ENCODE measurements at places on chromosomes 3 and 15.
A peak's percentile ranks its signal among the peaks of the same experiment; 100 is the strongest.

DNA sequence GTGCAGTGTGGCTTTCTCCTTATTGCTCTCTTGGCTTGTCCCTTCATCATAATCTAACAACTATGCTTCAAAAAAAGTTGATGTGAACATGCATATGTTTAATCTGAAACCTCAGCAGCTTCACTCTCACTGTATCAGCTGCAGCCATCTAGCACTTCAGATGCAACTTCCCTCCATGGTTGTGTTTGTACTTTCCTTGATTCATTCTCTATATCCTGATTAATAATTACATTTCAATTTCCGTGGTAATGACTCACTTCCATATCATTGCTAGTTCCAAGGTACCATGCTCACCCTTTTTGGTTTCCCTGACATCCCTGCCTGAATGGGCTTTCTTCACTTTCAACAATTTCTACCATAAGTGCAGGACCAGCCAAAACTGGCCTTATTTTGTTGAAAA, 51.2 kb downstream of the MDFIC2 start:
- no peak overlapping the region for H3K27ac ChIP-seq
- no peaks in the 10 kb centered on the region for H3K36me3 ChIP-seq
- no peaks in the 10 kb centered on the region for H3K4me1 ChIP-seq
- DNase-seq = no peak
- H3K27me3 ChIP-seq = no peaks in the 10 kb centered on the region

- no peak overlapping the region for H3K27ac ChIP-seq
- no peaks in the 10 kb centered on the region for H3K36me3 ChIP-seq
- DNase-seq = no peak
- H3K27me3 ChIP-seq = no peaks in the 10 kb centered on the region
- peak overlapping the region; percentile 0 for H3K4me3 ChIP-seq
- H3K4me1 ChIP-seq = peaks cover 5% of the 10 kb centered on the region
Measured at GRCh38 chr15:32718227-32718820, 520 bp downstream of the GREM1 start.

DNA sequence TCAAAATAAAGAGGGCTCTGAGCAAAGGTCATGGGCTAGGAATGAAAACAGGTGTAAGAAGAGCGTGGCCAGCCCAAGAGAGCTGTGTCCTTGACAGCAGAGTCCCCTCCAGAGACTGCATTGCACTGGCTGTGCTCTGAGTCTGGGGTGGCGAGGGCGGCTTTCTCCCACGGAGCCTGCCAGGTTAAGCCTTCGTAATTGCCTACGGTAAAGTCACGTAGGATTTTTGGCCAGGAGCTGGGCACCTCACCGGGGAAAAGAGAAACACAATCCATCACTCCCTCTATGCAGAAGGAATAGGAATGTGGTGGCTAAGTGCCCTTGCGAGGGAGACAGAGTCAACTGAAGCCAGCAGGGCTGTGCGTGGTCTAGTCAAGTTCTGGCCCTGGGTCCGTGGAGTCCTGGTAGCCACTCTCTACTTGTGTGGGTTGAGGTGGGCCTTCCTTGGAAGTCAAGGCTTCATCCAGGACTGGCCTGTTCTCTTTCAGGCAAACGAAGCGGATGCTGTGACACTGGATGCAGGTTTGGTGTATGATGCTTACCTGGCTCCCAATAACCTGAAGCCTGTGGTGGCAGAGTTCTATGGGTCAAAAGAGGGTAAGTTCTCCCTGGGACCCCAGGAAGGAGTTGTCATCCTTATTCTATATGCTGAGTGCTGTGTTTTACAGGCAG, 7.0 kb downstream of the TF start:
- H3K27me3 ChIP-seq = no peaks in the 10 kb centered on the region
- no peak for DNase-seq
- no peak overlapping the region for H3K4me3 ChIP-seq
- no peak overlapping the region for H3K27ac ChIP-seq

GRCh38 chr3:197014942-197015575, 14.6 kb downstream of the MELTF start:
- H3K4me1 ChIP-seq = no peaks in the 10 kb centered on the region
- H3K4me3 ChIP-seq = no peak overlapping the region
- no peak for DNase-seq
- no peak overlapping the region for H3K27ac ChIP-seq

DNA sequence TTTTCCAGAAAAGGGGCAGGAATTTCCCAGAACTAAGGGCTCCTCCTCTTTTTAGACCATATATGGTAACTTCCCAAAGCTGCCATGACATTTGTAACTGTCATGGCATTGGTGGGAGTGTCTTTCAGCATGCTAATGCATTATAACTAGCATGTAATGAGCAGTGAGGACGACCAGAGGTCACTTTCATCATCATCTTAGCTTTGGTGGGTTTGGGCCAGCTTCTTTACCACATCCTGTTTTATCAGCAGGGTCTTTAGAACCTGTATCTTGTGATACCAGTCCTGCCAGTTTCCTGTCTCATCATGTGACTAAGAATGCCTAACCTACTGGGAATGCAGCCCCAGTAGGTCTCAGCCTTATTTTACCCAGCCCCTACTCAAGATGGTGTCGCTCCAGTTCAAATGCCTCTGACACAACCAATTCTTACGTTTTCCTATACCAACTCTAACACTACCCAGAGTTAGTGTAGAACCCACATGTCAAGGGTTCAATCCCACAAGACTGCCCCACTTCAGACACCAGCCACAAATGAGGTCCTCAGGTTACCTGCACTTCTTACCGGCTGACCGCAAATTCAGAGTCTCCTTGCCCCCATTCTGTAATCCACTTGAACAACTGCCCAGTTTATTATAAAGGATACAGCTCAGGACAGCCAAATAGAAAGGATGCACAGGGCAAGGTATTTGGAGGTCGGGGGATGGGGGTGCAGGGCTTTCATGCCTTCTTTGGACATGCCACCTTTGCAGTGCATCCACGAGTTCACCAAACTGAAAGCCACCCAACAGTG, 17.7 kb downstream of the FOXB1 start:
- H3K27me3 ChIP-seq = no peaks in the 10 kb centered on the region
- H3K4me3 ChIP-seq = no peak overlapping the region
- no peaks in the 10 kb centered on the region for H3K36me3 ChIP-seq
- H3K27ac ChIP-seq = no peak overlapping the region
- no peak for DNase-seq

DNA sequence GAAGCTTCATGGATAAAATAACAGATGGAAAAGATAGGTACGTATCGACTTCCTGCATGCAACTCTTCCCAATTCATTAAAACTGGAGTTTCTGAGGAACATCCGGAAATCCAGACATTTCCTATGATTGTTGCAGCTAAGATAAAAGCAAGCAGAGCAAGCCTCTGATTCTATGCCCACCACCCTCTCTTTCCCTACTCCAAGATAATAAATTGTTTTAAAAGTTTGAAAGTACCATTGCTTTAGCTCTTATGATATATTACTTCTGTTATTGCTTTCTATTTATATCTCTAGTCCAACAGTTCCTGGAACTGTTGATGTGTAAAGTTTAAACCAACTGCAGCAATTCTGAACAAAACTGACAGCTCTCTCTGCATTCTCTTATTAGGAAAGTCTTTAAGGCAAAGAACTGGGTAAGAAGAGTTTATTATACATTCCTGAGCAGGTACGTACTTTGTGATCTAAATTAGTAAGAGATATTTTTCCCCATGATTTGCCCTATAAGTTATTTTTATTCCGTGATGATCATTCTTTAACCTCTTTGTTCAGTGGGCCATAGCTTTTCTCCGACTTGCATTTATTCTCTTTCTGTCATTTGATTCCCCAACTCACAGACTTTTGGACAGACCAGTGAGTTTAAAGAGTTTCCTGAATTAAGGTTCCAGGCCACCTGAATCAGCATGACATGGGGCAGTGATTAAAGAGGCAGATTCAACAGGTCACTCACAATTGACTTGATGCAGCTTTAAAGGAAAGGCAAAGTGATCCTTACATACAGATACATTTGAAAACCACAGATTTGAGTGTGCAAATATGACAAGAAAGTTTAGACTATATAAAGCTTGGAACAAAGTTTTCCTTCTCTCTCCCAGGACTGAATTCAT, 94.2 kb upstream of the THRB start:
- DNase-seq = no peak
- H3K27ac ChIP-seq = no peak overlapping the region
- no peaks in the 10 kb centered on the region for H3K36me3 ChIP-seq

DNA sequence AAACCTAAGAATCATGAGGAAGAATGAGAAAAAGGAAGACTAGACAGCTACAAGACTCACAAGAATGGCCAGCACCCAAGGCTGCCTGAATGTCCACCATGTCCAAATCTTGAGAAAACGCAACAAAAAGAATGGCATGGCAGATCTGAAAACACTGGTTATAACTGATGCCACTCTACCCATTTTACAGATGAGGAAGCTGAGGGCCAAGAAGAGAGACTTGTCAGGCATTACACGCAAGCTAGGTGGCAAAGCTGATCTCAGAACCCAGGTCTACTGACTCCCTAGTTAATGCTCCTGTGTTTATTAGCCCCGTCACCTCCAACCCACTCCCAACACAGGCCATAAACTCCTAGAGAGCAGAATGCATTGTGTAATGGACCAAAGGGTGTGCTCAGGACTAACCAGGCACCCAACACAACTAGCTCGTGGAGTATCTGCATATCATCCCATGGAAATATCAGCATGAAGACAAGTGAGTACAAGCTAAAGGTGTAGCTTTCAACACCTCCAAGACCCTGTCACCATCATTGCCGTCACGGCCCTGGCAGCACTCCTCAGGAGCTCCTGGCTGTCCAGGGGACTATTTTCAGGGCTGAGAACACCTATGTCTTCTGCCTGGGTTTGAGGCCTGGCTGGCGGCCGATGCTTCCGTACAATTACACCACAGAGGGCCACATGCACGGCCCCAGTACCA, 111.7 kb downstream of the XXYLT1 start:
- H3K27ac ChIP-seq = no peak overlapping the region
- no peak for DNase-seq
- no peaks in the 10 kb centered on the region for H3K36me3 ChIP-seq
- H3K4me1 ChIP-seq = peaks cover 11% of the 10 kb centered on the region
- no peak overlapping the region for H3K4me3 ChIP-seq

GRCh38 chr15:70560617-70561328, 202.6 kb downstream of the UACA start:
- no peak for DNase-seq
- H3K36me3 ChIP-seq = no peaks in the 10 kb centered on the region
- H3K4me1 ChIP-seq = peaks cover 2% of the 10 kb centered on the region
- no peak overlapping the region for H3K27ac ChIP-seq
- no peak overlapping the region for H3K4me3 ChIP-seq

GRCh38 chr3:79329154-79329553, 438.6 kb downstream of the ROBO1 start:
- no peaks in the 10 kb centered on the region for H3K4me1 ChIP-seq
- DNase-seq = no peak
- H3K4me3 ChIP-seq = no peak overlapping the region

- H3K27me3 ChIP-seq = no peaks in the 10 kb centered on the region
- H3K4me1 ChIP-seq = no peaks in the 10 kb centered on the region
- no peaks in the 10 kb centered on the region for H3K36me3 ChIP-seq
- no peak overlapping the region for H3K27ac ChIP-seq
- DNase-seq = no peak
Measured at GRCh38 chr3:140455521-140456214, 222.2 kb upstream of the TRIM42 start.

GRCh38 chr3:191873736-191874135, 412.8 kb downstream of the PYDC2 start:
- H3K27me3 ChIP-seq = no peaks in the 10 kb centered on the region
- H3K27ac ChIP-seq = no peak overlapping the region
- H3K4me1 ChIP-seq = no peaks in the 10 kb centered on the region
- no peaks in the 10 kb centered on the region for H3K36me3 ChIP-seq

DNA sequence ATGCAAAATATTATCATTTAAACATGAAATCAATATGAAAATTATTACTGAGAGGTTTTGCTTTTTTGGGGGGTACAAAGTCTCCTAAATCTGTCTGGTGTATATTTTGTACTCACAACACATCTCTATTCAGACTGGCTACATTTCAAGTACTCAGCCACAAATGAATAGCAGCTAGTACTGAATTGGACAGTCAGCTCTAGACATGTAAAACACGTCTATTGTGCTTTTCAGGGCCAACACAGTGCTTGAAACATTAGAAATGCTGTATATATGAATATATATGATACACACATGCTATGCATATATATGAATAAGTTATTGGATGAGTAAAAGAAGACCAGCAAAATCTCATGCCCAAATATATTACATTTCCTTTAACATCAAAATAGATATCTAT, 103.8 kb upstream of the CFAP20DC start:
- no peaks in the 10 kb centered on the region for H3K36me3 ChIP-seq
- no peak for DNase-seq
- no peaks in the 10 kb centered on the region for H3K27me3 ChIP-seq
- no peaks in the 10 kb centered on the region for H3K4me1 ChIP-seq
- no peak overlapping the region for H3K27ac ChIP-seq

- no peak overlapping the region for H3K4me3 ChIP-seq
- DNase-seq = no peak
- peaks cover 2% of the 10 kb centered on the region for H3K4me1 ChIP-seq
- H3K36me3 ChIP-seq = no peaks in the 10 kb centered on the region
- H3K27me3 ChIP-seq = no peaks in the 10 kb centered on the region
Measured at GRCh38 chr15:71275098-71275497, 159.8 kb downstream of the THSD4 start.

DNA sequence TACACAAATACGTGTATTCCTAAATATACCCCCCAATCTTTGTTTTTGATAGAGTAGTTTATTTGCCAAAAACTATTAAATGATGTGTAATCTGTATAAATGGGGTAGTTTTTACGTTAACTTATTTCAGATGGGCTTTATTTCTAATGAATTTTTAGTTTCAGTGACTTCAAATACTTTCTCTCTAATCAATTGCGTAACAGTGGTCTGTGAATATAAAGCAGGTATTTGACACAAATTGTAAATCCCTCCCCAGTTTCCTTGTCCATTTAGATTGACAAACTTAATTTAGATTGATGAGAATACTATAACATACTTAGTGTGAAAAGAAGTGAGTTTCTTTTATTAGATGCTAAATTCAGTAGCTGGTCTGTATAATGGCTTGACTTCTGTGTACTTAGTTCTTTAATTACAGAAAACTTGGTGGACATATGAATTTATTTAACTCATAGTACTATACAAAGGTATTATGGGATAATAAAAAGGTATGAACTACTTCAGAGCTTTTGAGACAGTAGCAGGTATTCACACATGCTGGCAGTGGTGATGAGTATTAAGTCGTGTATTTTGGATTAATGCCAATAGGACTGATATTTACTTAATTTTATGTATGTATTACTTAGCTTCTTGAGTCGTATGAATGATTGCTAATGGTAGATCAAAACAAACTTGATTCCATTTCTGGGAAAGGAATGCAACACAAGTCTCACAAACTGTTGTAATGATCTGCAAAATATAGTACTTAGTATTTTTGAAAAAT, 81.6 kb downstream of the STT3B start:
- no peaks in the 10 kb centered on the region for H3K36me3 ChIP-seq
- H3K4me1 ChIP-seq = peaks cover 1% of the 10 kb centered on the region
- no peaks in the 10 kb centered on the region for H3K27me3 ChIP-seq
- no peak overlapping the region for H3K4me3 ChIP-seq
- DNase-seq = no peak
- H3K27ac ChIP-seq = no peak overlapping the region
